HTR-8/SVneo (cell line): ENCODE measurements at places on chromosomes 5 and 9.
A peak's percentile ranks its signal among the peaks of the same experiment; 100 is the strongest.

- no peak for DNase-seq
Measured at GRCh38 chr5:170606941-170607340, 103.1 kb downstream of the KCNIP1 start.

- DNase-seq = no peak
Measured at GRCh38 chr5:167837127-167837526, 454.3 kb upstream of the WWC1 start.

- no peak for DNase-seq
Measured at GRCh38 chr5:172890659-172891058, 56.6 kb downstream of the ERGIC1 start.

DNA sequence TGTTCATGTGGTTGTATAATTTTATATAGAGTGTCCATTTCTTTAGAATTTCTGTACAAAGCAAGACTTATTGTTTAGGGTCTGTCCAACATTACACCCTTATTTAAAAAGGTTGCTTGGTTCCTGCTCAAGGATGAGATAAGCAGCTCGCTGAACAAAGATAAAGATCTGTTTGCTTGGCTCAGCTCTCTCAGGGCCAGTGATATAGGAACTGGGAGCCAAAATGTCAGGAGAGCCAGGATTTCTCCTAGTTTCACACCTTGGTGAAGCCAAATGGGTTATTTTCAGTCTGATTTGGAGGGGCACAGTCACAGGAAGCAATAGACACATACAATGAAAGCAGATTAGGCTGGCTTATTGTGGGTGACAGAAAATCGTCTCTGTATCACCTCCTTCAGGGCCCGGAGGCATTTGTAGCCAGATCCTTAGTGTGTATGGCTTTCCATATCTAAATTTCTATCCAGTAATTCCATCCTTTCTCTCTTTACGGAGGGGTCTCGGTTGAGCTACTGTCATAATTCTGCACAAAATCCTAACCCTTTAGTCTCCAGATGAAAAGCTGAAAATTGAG is 396.4 kb downstream of the TMEM232 start:
- DNase-seq = no peak

DNA sequence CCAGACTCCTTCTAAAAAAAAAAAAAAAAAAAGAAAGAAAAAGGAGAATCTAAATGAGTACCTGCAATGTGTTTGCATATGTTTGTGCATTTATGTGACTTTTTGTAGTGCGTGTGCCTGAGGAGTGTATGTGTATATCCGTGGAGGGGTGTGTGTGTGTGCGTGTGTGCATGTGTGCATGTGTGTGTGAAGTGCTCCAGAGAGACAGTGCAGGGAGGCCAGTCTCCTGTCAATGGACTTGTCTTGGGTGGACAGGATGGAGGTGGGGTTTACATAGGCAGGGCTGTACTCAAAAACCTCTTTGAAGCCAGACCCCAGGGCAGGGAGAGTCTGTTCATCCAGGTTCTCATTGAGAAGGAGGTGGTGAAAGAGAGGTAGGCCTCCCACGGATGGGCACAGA is 87.1 kb upstream of the MVB12B start:
- no peak for DNase-seq

- no peak for DNase-seq
Measured at GRCh38 chr9:134103391-134103998, 32.4 kb upstream of the WDR5 start.

- no peak for DNase-seq
Measured at GRCh38 chr9:36142510-36143244, 6.1 kb downstream of the GLIPR2 start.

GRCh38 chr5:66841264-66841663 is 245.1 kb downstream of the MAST4 start:
- DNase-seq = no peak

DNA sequence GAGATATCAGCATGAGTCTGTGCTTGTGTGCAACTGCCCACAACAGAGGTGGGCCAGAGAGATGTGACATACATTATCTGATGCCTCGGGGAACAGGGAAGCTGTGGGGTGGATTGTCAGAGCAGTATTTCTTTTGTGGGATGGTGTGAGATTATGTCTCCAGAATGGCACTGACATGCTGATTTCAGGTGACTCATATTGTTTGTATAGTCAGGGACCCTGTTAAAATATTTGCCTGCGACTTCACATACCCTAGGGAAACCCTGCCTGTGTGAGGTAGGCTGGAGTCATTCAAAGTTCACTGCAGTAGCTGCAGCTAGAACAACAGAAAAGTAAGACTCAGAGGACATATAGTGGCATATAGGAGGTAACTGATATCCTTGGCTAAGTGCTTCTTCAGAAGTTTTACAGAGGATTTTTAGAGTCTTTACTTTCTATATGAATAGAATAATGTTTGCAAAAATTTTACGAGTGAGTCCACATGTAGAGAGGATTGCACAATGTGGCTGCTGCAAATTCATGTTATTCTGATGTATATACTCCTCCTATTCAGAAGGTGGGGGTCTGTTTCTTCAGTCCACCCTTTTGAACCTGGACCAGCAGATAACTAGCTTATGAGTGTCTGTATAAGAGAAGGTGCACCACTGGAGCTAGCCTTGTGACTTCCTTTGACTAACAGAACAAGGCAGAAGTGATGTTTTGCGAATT is 89.3 kb downstream of the MACIR start:
- peak; percentile 2 for DNase-seq

- no peak for DNase-seq
Measured at GRCh38 chr9:126708178-126708577, 94.5 kb downstream of the LMX1B start.

- no peak for DNase-seq
Measured at GRCh38 chr9:34479431-34479866, 20.8 kb downstream of the DNAI1 start.

DNA sequence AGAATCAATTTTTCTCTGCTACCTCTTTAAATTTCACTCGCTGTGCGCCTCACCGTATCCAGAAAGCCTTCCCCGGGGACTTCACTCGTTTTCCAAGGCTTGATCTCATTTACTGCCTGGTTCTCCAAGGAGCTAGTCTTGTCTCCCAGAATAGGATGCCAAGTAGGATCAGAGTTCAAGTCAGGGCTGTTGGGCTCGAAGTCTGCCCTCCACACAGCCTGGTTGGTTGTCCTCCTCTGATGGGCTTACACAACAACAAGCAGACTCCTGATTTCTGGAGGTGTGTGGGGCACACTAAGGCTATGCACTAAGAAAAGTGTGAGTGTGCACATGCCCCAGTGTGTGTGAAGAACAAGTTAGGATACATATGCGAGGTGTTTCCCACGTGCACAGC is 14.0 kb upstream of the TNIP1 start:
- no peak for DNase-seq

- DNase-seq = peak; percentile 80
Measured at GRCh38 chr5:42912184-42912798, 100.6 kb upstream of the SELENOP start.

DNA sequence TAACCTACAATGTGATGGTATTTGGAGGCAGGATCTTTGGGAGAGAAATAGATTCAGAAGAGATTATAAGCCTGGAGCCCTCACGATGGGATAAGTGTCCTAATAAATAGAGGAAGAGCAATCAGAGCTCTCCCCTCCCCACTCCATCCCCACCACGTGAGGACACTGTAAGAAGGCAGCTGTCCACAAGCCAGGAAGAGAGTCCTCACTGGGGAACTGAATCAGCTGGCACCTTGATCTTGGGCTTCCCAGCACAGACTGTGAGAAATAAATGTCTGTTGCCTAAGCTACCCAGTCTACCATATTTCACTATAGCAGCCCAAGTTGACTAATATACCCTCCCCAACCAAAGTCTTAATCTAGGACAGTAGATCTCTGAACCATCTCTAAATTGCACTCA is 118.1 kb downstream of the SUSD1 start:
- DNase-seq = no peak

DNA sequence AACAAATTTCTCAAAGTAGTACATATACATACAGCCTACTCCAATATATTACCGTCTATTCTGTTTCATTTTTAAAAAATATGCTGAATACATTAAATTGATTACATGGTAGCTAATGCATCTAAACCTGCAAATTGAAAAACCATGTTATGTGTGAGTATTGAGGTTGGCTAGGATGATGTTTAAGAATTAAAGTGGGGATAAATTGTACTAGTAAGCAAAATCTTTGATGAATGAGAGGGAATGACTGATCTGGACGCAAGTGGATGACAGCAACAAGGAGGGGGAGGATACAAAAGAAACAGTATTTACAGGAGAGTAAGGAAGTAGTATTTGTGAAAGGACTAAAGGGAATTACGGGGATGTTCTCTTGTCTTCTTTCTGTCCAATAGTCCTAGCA is 37.4 kb downstream of the RAD50 start:
- no peak for DNase-seq

- no peak for DNase-seq
Measured at GRCh38 chr5:151954255-151954654, 29.6 kb upstream of the GLRA1 start.

DNA sequence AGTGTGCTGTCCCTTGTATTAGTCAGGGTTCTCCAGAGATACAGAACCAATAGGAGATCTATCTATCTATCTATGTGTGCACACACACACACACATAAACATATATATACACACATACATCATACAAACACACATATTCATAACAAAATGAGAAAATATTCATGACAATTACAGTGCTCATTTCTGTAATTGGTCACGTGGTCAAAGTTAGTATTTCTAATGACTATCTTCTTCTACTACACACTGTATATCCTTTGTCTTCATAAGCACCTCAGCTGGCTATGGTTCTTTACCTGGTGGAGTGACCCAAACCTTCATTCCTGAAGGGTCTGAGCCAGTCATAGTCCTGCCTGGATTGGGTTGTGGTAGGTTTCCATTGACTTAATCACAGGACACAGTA is 17.7 kb upstream of the BTF3 start:
- no peak for DNase-seq

DNA sequence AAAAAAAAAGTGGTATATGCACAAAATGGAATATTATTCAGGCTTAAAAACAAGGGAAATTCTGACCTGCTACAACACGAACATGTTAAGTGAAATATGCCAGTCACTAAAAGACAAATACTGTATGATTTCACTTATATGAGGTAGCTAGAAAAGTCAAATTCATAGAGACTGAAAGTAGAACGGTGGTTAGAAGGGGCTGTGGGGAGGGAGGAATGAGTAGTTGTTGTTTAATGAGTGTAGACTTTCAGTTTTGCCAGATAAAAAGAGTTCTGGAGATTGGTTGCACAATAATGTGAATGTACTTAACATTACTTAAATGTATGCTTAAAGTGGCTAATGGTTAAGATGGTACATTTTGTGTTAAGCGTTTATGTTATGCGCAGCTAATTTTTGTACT is 79.5 kb upstream of the IL12B start:
- no peak for DNase-seq

DNA sequence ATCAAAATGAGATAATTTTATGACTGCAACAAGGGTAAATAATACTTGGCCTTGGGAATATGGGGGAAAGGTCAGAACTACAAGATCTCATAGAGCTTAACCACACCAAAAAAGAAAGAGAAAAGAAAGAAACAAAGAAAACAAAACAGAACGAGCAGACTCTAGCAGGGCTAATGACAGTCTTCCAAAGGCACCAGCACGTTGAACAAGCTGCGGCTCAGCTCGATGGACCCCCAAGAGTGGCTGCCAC is 689 bp downstream of the AK3 start:
- DNase-seq = no peak

DNA sequence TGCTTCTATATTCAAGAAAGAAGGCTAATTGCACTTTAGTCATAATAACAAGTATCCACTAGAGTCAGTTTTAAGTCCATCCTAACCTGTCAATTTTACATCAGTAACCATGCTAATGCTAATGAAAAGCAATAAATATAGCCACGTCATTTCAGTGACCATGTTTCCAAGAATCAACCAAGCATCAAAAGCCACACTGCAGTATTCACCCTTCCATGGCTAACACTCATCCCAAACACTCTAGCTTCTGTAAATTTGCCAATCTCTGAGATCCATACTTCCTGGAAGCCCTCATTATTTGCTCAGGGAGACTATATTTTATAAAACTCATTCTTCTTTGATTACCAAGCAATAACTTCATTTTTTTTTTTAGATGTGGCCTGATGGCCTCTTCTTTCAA is 712.0 kb downstream of the CETN3 start:
- no peak for DNase-seq

GRCh38 chr5:21823588-21823987 is 1029.6 kb downstream of the CDH12 start:
- DNase-seq = no peak

DNA sequence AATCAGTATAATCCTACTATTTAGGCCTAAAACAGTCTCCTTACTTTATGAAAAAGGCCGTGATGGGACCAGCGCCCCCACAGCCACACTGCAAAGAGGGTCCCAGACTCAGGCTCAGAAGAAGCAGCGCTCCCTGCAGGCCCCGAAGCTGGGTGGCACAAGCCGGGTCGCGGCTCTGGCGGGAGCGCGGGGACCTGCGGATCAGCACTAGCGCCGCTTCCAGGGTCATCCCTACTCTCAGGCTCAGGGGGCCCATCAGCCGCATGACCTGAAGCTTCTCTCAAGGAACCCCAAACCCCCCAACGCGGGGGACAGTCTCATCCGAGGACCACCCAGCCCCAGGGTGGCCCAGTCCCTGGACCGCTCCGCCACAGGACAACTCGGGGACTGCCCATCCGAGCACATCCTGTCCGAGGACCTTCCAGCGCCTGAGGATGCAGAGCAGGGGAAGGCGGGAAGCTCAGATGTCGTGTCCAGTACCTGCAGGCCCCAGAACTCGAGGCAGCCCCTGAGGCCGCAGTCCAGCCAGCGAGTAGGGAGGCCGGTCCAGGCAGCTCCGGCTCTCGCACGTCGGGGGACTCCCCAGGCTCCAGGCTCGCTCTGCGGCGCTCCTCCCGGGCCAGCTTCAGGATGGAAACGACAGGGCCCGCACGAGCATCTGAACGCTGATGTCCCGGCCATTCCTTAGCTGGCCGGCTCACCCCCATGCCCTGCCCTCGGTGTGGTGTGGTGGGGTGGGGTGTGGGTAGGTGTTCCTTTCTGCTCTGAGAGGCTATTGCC is 32.4 kb upstream of the CDK20 start:
- no peak for DNase-seq

DNA sequence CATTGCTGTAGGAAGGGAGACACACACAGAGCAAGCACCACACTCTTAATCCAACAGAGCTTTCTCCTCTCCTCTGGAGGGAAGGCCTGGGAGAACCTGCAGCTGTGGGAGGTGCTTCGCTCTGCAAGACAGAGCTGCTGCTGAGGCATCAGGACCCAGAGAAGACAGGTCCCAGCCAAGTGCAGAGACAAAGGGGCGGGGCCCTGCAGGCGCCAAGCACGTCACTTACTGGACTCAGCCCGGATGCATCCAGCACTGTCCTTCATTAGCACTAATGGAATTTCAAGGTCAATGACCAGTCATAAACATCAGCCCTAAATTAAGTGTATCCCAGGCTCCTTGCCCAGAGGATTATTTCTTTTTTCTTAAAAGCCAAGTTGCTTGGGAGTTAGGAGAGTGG is 337.1 kb upstream of the PANK3 start:
- no peak for DNase-seq

DNA sequence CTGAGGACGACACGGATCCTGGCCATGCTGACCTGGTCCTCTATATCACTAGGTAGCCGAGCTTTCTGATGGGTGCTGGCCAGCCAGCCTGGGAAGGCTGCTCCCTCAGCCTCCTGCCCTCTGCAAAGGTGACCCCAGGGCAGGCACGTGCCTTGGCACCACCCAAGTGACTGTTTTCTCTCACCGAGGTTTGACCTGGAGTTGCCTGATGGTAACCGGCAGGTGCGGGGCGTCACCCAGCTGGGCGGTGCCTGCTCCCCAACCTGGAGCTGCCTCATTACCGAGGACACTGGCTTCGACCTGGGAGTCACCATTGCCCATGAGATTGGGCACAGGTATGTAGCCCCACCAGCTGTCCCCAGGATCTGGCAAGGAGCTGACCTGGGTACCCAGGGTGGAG is 3.8 kb downstream of the ADAMTS13 start:
- no peak for DNase-seq
